ENCODE measurements at places on chromosomes 4 and X.
A peak's percentile ranks its signal among the peaks of the same experiment; 100 is the strongest.

- DNase-seq, result no peak
Observed at GRCh38 chr4:61517144-61517543, 317.0 kb downstream of the ADGRL3 start.

DNA sequence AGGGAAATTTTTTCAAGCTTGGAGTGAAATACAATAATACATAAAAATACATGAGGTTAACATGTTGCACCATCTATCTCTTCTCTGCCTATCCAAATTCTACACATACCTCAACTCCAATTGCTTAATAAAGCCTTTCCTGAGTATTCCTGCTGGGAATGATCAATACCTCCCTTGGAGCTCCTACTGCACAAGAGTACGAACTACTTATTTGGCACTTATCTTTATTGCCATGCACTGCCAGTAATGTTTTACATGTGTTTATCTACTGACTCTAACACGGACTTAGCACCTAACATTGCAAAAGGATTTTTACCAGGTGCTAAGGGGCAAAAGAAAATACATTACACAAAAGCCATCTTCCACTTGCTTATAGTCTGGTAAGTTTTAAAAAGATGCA, 80.2 kb downstream of the ADGRA3 start:
- DNase-seq, result no peak

DNA sequence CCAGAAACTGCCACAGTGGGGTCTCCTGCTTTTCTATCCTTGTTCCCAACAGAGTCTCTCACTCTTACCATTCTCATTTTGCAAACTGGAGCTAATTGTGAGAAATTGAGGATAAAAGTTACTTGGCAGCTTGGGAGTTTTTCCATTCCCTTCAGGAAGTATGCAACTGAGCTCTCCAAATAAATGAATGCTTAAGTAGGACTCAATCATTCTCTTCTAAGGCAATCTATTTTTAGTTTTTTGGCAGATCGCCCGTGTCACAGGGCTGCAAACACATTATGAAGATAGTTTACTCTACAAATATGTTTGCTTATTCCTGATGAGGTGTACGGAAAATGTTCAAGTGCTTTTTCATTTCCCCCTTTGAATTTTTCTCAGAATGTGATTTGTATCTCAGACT, 5.3 kb downstream of the ASB11 start:
- DNase-seq, result no peak

DNA sequence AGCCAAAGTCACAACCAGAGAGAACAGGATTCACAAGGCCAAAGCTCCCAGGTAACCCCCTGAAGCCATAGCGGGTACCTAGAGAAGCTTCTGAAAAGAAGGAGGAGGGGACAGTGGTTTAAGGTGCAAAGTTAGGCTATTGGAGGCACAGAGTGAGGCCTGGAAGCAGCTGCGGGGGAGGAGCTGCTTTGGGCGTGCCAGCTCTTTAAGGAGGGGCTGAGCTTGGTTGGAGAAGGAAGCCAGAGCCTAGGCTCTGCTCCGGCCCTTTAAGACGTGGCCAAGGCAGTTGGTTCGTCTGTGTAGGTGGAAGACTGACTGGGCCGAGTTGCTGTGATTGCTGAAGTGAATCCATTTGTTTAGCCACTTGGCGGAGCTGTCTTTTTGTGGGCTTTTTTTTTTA, 1.5 kb downstream of the KLF8 start:
- peak; percentile 10 for DNase-seq

DNA sequence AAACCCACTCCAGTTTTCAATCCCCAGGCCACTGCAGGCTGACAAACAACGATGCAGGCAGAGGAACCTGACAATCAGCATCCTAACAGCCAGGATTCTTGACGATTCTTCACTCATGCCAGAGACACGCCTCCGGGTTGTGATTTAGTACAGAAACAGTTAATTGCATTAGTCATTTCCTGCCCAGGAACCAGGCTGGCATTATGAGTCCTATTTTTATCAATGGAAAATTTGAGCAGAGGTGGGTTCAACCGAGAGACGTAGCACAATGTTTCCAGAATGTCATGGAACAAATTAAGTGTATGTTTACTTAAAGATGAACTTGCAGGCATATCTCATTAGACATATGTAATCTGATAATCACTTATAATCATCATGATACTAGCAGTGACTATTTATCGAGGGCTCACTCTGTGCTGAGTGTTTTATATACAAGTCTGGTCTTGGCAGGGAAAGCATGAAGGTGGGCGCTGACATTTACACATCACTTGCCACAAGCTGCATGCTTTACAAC, 159.7 kb downstream of the NSUN7 start:
- peak; percentile 64 for DNase-seq

DNA sequence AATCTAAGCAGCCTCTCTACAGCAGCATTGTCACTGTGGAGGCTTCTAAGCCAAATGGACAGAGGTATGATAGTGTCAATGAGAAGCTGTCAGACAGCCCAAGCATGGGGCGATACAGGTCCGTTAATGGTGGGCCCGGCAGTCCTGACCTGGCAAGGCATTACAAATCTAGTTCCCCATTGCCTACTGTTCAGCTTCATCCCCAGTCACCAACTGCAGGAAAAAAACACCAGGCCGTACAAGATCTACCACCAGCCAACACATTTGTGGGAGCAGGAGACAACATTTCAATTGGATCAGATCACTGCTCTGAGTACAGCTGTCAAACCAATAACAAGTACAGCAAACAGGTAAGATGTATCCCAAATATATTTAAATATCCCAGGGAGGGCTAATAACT, 4.1 kb downstream of the PCDH7 start:
- no peak for DNase-seq

DNA sequence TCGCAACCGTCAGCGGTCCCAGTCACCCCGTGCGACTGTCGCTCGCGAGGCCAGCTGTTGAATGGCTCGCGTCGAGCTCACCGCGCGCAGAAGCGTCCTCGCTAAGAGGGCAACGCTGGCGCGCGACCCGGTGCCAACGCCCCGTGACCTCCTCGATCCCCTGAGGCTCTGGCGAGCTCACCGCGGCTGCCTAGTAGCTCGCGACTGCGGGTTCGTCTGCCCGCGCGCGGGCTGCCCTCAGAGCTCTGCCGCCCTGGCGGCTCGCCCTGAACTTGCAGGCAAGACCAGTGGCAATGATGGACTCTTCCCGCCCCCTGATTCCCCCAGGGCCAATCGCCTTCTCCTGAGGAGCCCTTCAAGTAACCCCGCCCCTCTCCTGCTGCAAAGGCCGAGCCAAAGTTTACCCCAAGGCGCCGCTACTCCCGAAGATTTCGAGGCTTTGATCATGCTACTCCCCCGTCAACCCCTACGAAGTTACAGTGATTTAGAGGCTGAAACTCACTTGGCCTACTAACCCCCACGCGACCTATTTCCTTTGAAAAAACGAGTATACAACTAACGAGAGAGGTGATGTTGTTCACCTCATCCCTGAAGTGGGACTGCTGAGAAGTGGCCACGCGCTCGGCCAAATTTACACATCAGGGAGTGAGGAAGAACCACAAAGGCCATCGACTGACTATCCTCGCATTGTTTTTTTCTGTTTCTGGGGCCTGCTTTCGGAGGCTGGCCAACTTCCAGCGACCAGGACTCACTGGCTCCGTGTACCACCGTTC, 37.5 kb downstream of the PGRMC1 start:
- peak; percentile 50 for DNase-seq

GRCh38 chr4:38662522-38663089, 1.4 kb upstream of the KLF3 start:
- no peak for DNase-seq

- DNase-seq, result peak; percentile 59
Observed at GRCh38 chrX:40266490-40267333, 169.0 kb upstream of the BCOR start.

- DNase-seq, result no peak
Observed at GRCh38 chr4:102612210-102612609, 111.1 kb downstream of the NFKB1 start.

DNA sequence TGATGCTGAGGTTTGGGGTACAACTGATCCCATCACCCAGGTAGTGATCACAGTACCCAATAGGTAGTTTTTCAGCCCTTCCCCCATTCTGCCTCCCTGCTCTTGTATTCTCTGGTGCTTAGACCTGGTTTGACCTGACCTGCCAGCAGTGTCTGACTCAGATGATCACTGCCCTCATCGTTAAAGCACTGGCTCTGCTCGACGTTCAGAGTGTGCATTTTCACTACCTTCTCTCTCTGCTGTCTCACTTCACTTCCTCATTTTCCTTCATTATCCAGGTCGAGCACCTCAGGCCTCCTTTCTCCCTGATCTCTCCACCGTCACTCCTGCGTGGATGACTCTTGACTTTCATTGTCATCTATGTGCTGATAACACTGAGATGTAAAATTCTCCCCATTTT, 83.6 kb downstream of the PARM1 start:
- DNase-seq, result no peak

- DNase-seq, result no peak
Observed at GRCh38 chr4:108644237-108644636, 6.2 kb upstream of the OSTC start.

DNA sequence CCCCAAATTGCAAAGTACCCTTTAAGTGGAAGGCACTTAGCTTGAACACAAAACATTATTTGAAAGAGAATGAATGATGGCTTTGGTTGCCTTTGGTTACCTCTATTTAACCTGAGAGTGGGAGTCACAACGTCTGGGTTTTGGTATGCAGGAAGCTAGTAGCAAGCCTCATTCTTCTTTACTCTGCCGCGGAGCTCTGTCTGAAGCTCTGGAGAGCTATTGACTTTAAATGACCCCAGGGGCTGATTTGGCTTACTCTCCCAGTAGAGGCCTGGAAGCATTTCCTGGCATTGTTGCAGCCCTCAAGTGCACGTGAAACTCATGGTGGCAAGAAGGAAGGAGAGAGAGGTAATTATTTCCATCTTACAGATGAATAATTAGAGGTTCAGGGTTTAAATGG, 81.8 kb upstream of the MAGEA4 start:
- DNase-seq, result no peak

DNA sequence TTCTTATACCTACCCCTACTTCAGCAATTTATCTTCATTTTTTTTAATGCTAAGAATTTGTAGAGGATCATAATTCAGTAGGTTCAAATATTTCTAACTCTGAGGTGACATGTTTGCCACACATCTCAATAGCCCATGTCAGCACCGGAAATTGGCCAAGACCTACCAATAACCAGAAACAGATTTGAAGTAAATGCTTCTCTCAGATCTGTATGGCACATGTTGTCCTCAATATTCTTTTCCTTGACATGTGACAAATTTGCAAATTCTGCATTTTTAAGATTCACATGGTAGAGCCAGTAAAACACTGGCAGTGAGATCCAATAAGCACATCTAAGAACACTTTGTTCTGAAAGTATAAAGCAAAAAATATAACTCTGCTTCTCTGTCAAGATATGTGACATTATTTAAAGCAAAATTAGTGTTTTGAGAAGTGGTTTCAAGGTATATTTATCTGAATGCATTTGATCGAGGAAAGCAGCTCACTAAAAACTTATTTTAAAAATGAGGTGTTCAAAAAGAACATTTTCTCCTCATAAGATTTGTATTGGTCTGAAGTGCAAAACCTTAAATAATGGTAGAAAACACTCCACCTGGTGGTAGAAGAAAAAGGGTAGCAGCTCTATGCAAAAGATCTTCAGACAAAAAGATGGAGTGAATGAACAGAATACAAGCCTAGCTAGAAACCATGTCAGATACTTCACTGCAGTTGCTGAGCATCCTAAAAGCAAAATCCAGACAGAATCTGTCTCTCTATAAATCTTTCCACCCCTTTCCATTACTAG, 513.8 kb upstream of the FAM241A start:
- DNase-seq, result no peak

GRCh38 chr4:111814961-111815360, 330.3 kb upstream of the FAM241A start:
- DNase-seq, result no peak

DNA sequence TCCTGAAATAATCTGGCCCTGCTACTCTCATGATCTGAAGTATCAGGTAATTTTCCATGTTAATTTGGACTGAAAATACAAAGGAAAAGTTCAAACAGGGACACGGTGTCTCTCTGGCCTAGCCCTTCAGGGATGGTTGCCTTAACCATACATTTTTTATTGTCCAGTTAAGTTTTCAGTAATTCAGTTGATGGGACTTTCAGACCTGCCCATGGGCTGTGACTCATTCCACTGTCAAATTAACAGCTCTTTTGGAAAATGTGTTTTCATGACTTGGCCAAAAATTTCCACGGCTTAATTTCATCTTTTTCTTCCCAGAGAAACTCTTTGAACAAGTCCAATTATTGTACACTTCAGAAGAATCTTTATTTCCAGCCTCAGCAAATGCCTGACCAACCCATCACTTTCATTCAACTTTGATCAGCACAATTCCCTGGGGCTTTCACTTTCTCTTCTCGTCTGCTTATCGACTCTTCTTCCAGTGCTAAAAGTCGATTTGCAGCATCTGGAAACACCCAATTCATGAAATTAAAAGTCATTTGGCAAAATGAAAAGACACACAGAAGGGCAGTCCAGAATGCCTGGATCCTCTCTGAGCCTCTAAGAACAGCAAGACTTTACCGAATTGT, 293.9 kb downstream of the RAB28 start:
- no peak for DNase-seq

DNA sequence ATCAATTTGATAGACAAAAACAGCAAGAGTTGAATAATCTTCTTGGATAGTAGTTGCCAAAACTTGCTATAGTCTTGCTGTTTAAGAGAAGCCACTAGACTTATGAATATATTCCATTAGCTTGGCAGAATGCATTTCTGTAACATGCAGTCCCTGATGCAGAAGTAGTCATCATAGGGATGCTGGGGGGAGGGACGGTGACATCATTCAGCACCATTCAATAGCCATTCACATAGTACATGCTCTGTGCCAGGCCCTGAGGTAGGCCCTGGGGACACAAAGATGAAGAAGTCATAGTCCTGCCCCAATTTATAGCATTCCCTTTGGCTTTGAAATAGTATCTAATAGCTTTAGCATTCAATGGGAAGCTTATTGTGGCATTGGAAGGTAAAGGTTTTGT, 185.5 kb upstream of the AFF2 start:
- no peak for DNase-seq

- no peak for DNase-seq
Observed at GRCh38 chr4:101958547-101958946, 168.0 kb downstream of the BANK1 start.

DNA sequence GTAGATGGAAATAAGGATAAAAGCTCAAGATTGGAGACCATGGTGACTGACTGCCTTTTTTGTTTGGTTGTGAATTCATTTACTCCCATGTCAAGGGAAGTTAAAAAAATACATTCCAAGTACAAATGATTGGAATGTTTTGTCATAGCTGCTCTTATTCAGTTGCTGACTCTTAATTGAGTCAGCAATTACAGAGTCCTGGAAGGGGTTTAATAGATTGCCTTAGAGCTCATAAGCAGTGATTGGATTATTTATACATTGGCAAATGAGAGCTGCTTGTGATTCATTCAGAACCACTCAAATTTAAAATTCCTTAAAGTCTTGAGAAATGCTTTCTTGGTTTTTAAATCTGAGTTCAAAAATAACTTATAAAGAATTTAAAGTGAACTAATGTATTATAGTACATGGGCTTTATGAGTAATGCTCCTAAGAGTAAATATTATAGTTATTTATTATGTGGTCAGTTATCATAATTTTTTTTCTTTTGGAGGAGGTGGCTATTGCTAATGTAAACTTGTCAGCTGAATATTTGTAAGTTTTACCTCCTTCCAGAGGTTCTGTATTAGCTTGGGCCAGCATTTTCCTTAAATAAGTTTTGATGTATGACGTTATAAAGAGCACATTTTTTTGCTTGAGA, 13.6 kb downstream of the JADE1 start:
- no peak for DNase-seq

GRCh38 chrX:66023385-66024091, 16.3 kb downstream of the VSIG4 start:
- no peak for DNase-seq

GRCh38 chrX:68684919-68685304, 37.4 kb downstream of the STARD8 start:
- no peak for DNase-seq

All from activated CD4-positive, alpha-beta T cell treated with anti-CD3 and anti-CD28 coated beads, Interleukin-2, amount 50 U/mL, for 48 hours (primary cell).